Caco-2 (cell line): ENCODE measurements at places on chromosomes 5 and 9. TPM values are rescaled to one million over a fixed set of nuclear protein-coding genes. Genes with fewer than 3 reads are reported as not detected.
A peak's percentile ranks its signal among the peaks of the same experiment; 100 is the strongest.

IFNA13 gene
- total RNA-seq: not detected in 2 replicates

GRCh38 chr5:579211-579610 lies 32.9 kb upstream of the CEP72 start:
- no peak overlapping the region for H3K27ac ChIP-seq
- H3K4me1 ChIP-seq: no peaks in the 10 kb centered on the region
- H3K4me3 ChIP-seq: no peak overlapping the region

DNA sequence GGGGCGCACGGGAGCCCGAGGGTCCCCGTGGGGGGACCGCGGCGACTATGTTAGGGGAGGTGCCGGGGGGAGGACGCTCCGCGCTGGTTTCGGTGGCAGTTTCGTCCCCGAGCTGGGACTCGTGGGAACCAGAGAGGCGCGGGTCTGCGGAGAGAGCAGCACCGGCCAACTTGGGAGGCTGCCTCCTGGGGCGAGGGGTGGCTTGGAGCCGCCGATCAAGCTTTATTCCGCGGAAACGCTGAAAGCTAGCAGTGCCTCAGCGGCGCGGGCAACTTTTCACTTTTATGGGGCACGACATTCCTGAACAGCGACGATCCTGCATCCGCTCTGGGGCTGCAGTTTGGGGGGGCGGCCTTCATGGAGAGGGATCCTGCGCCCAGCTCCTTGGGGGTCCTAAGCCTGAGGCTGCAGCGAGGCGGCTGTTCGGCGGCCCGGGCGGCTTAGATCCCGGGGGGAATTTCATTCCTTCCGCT lies 369 bp downstream of the OCLN start:
- no peaks in the 10 kb centered on the region for H3K36me3 ChIP-seq
- H3K27me3 ChIP-seq: no peaks in the 10 kb centered on the region
- H3K4me3 ChIP-seq: peak overlapping the region; percentile 99
- H3K27ac ChIP-seq: peak overlapping the region; percentile 100
- peaks cover 39% of the 10 kb centered on the region for H3K4me1 ChIP-seq

DNA sequence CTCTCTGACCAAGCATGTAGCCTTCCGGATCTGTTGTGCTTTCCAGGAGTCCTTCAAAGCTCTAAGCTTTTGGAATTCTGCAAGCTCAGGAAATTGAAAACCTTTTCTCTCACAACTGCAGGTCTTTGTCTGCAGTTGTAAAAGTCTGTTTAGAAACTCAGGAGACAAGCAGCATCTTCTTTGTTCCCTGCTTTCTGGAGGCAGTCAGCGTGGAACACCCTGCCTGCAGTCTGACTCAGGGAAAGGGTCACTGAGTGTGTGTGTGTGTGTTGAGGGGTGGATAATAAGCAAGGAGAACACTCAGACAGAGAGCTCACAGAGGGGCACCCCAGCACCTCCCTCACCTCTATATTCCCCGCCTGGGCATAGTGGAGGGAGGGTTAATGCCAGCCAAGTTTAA lies 29.1 kb downstream of the KCNIP1 start:
- no peaks in the 10 kb centered on the region for H3K27me3 ChIP-seq
- no peak overlapping the region for H3K4me3 ChIP-seq
- no peaks in the 10 kb centered on the region for H3K36me3 ChIP-seq
- DNase-seq: no peak
- no peaks in the 10 kb centered on the region for H3K4me1 ChIP-seq
